ENCODE measurements at places on chromosomes 11 and 22.

GRCh38 chr11:132862933-132863332 lies 669.4 kb downstream of the OPCML start:
- no peak for DNase-seq

GRCh38 chr11:102683277-102683676 lies 22.3 kb downstream of the MMP27 start:
- DNase-seq, result no peak

GRCh38 chr11:94774345-94774744 lies 6.2 kb downstream of the AMOTL1 start:
- DNase-seq, result no peak

- no peak for DNase-seq
These were observed 532.9 kb upstream of the B3GAT1 start for GRCh38 chr11:134944986-134945385.

DNA sequence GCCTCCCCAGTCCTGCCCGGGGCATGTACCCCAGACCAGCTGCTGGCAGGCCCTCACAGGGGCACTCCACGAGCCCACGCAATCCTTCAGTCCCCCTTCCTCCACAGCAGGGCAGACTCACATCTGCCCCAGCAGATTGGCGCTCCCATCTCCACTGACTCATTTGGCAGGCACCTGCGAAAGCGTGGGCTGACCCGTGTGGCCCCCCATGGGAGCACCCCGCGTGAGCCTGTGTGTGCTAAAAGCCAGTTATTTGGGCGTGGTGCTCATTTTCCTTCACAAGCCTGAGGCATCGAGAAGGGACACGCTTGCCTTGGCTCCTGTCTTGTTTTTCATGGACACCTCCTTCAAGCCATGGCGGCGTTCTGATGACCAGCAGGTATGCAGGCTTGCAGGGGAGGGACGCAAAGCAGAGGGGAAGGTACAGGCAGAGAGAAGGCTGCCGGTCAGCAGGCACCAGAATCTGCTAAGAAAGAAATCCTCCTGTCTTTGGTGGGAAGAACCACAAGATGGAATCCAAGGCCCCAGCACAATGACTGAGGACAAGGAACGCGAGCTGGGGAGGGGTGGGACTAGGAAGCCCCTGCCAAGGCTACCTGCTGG lies 8.6 kb downstream of the NECTIN1 start:
- DNase-seq, result no peak

GRCh38 chr22:38071421-38072321 lies 12.3 kb downstream of the SLC16A8 start:
- DNase-seq, result no peak

DNA sequence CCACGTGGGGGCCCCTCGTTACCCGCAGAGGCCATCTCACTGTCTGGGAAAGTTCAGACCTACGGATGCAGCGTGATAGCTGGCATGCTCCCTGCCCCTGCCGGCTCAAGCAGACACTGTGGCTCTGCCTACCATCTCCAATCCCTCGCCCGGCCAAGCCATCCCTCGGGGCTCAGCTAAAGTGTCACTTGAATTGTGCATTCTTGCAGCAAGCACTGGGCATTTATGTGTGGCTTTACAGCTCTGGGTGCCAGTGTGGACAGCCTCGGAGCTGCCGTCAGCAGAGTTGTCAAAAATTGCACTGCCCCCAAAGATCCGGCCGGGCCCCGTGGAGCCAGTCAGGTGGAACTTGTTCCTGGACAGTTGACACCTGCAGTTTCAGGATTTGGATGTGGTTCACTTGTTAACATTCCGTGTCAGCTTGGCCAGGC lies 75.0 kb upstream of the FGF3 start:
- no peak for DNase-seq

- DNase-seq, result no peak
These were observed 46.7 kb upstream of the PARVG start for GRCh38 chr22:44133901-44134571.

DNA sequence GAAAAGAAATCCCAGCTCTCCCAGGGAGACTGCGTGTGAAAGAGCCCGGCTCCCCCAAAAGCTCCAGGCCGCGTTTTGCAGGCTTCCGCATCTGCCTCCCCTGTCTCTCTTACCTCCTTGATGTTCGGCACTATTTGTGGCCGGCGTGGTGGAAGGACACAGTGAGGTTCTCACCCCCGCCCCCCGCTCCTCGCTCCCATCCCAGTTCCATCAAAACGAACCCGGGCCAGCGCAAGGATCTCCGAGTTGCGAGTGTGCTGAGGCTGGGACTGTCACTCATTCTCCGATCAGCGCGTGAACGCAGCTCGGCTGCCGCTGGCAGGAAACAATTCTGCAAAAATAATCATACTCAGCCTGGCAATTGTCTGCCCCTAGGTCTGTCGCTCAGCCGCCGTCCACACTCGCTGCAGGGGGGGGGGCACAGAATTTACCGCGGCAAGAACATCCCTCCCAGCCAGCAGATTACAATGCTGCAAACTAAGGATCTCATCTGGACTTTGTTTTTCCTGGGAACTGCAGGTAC lies at the start of gene NCAM1:
Gene NCAM1, plus strand, starts transcription at position 275 of the 523 bp plus-strand sequence.
- peak; percentile 59 for DNase-seq

DNA sequence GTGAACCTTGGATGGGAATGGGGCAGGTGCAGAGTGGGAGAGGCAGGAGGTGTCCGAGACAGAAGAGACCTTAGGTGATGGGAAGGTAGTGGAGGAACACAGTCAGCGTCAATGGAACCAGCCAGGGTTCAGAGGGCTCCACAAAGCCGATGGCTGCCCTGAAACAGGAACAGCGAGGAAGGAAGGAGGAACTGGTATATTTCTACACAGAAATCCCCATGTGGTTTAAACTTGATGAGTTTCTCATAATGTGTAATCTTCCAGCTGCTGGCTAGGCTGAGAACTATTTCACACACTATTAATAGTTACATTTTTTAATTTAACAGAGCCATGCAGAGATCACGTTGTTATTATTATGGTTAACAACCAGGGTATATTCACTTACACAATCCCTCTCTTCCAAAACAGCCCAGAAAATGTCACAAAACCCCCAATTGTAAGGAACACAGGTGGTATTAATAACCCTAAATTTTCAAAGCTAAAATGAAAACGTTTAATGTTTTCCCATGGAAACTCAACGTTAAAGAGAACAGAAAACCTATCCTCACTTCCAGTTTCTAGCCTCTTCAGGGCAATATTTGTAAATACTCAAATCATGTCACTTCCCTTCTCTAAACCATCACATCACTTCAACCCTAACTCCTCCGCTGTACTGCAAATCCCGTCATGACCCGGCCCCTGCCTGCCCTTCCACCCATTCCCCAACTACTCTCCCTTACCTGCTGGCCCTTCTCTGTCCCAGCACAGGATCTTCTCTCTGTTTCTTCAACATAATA lies 74.5 kb upstream of the ARFGAP3 start:
- DNase-seq, result peak; percentile 52

DNA sequence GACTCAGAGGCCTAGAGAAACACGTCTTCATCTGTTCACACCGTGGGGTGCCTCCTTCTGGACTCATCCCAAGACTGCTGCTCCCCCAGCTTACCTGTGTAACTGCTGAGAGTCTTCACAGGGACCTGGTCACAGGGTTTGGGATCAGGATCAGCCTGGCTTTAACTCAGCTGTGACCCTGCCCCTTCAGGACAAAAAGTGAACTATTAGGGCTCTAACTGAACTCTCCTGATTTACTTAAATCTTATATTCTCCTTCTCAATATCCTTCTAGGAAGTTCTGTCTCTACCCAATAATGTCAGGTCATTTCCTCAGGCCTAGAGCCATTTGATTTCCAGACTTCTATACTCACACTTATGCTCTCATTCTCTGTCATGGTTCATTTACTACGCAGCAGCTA lies 108.4 kb downstream of the ZNF280B start:
- no peak for DNase-seq

DNA sequence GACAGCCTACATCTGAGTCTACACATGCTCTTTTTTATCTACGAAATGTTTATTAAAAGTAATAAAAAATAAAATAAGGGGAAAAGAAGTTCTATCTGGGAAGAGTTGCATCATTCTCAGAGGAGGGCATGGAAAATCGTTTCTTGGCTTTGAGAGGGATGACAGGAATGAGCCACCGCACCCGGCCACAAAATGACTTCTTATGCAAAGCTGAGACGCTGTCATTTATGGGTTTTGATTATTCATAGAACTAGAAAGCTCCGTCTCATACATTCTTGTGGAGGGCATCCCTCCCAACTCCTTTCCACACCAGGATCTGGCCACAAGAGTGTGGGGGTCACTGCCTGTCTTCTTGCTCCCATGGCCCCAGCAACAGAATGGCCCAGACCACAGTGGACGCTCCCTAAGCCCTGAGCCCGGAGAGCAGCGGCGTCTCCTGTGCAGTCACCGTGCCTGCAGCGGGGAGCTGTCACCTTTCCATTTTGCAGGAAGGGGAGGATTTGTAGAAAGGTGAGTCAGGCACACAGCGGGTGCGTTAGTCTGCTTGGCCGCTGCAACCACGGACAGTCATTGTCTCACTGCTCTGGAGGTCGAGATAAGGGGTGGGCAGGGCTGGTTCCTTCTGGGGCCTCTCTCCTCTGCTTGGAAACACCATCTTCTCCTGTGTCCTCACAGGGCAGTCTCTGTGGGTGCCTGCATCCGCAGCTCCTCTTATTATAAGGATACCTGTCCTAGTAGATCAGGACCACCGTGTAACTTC lies 1388.7 kb downstream of the BRD1 start:
- no peak for DNase-seq

GRCh38 chr22:45084400-45084920 lies 74.7 kb upstream of the PHF21B start:
- no peak for DNase-seq

DNA sequence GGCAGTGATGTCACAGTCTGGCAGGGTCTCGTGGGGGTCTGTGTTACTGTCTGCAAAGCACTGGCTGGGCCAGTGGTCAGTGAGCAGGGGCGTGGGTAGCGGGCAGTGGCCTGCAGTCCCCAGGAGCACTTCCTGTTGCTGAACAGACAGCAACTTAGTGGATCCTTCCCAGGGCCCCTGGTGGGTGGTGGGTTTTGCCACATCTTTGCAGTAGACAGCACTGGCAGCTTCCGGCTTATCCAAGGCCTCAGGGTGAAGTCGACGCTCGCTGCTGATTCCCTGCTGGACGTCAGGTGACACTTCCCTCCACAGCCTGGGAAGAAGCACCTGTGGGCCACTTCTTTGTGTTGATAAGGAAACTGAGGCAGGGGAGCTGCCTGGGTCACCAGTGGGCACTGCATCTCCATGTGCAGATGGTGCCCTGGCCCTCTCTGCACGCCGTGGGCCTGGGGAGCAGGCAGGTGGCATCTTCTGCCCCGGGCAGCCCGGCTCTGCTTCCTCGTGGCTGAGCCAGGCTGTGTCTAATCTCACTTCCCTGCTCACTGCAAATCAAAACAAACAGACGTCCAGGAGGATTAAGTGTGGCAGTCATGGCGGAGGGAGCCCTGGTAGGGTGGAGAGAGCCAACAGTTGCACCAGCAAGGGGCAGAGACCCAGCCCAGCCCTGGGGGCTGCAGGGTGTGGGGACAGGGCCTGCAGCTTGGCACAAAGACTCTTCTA lies 79.8 kb downstream of the KCNQ1 start:
- DNase-seq, result no peak

GRCh38 chr11:17979770-17980371 lies 33.0 kb downstream of the SERGEF start:
- peak; percentile 64 for DNase-seq

- DNase-seq, result no peak
These were observed 24.6 kb downstream of the PPM1F start for GRCh38 chr22:21928048-21928447.

DNA sequence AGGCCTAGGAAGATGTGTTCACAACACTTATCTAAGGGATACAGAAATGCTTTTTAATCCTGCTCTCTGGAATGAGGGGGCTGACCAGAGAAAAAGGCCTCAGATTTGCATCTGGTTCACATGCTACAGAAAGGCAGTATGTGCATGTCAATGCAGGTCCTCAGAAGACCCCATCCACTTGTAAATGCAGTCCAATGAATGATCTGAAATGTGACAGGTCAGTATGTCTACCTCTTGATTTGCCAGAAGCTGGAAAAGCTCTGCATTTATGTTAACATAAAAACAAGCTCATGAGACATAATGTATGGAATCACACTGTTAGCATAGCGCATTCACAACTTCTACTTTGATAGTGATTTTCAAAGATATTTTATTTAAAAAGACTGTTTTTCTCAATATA lies 367.4 kb upstream of the CHORDC1 start:
- DNase-seq, result no peak

DNA sequence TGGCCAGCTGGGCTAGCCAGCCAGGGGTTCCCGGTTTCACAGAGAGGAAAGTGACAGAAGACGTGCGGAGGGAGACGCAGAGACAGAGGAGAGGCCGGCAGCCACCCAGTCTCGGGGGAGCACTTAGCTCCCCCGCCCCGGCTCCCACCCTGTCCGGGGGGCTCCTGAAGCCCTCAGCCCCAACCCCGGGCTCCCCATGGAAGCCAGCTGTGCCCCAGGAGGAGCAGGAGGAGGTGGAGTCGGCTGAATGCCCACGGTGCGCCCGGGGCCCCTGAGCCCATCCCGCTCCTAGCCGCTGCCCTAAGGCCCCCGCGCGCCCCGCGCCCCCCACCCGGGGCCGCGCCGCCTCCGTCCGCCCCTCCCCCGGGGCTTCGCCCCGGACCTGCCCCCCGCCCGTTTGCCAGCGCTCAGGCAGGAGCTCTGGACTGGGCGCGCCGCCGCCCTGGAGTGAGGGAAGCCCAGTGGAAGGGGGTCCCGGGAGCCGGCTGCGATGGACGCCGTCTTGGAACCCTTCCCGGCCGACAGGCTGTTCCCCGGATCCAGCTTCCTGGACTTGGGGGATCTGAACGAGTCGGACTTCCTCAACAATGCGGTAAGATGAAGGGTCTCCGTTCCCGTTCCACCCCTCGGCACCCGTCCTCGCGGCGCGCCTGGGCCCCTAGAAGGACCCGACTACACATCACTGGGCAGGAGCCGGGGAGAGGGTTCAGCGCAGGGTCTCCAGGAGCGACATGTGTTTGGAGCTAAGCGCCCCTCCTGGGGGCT lies at the start of gene CREB3L1:
Gene CREB3L1, plus strand, starts transcription at position 41 of the 765 bp plus-strand sequence. Its CDS starts 450 bp downstream, at position 491.
- DNase-seq, result no peak

- DNase-seq, result no peak
These were observed 108.9 kb downstream of the MORC2 start for GRCh38 chr22:30859714-30860095.

- no peak for DNase-seq
These were observed 29.1 kb downstream of the LIMK2 start for GRCh38 chr22:31241200-31241599.

- no peak for DNase-seq
These were observed 12.4 kb downstream of the UCP2 start for GRCh38 chr11:73969991-73970800.

- DNase-seq, result no peak
These were observed 10.4 kb upstream of the AHNAK start for GRCh38 chr11:62556875-62557631.
